ENCODE measurements at places on chromosomes 4 and X.

DNA sequence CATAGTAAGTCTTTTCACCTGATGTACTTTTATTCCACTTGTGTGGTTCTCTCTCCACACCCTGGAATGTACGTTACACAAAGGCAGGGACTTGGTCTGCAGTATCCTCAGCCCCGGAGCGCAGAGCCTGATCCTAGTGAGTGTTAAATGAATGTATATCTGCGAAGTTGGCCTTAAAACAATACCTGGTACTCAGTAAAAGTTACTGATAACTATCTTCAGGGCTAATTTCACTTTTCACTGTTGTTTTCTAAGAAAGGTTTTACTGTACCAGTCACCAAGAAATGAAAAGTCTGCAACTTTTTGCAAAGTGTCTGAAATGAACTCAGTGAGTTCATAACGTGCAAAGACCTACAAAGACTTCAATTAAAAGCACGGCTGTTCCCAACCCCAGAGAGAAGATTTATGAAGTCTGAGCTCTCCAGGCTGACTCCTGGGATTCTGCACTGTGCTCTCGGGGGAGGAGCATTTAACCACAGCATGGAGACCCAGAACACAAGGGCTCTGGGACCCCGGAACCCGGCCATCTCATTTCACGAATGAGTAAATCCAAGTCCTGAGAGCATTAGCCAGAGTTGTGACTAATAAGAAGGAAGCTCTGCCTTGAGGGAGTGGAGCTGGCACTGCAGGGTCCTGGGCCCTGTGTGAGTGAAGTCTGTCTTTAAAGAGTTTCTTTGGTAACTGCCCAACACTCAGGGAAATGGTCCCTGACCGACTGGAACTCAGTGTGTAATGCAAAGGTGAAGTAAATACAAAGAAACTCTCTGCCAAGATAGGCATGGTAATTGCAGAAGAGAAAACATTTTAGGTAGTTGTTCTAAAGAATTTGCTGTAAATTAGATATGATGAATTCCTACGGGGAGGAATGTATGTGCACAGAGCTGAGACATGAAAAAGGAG, 165.8 kb downstream of the NSUN7 start:
- no peak for DNase-seq

GRCh38 chr4:26992657-26993361, 132.2 kb downstream of the STIM2 start:
- DNase-seq = no peak

DNA sequence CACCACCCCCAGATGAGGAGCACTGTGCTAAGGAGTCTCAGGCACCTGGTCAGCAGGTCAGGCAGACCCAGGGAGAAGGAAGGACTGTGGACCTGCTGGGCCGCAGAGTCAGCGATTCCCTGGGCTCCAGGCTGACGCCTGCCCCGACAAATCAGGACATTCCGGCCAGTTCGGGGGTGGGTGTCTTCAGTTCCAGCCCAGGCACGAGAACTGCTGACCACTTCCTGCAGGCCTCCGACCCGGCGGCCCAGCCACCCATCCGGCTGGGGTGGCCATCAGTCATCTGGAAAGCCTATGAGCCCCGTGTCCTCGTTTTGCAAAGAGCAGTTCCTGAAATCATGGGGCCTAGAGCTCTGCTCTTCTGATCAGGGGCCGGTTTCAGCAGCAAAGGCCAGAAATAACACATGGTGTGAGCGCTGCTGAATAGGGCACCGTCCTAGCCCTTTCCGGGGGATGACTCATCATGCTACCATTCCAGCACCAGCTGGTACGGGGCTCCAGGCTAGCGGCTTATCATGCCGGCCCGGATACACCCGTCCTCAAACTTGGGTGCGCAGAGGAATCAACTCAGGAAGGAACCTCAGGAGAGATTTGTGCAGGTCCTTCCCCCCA, 7.8 kb upstream of the SH3TC1 start:
- no peak for DNase-seq

GRCh38 chr4:20126906-20127305, 124.8 kb upstream of the SLIT2 start:
- no peak for DNase-seq

- no peak for DNase-seq
These were observed 14.0 kb upstream of the DUSP9 start for GRCh38 chrX:153633048-153633447.

- DNase-seq = peak; percentile 3
These were observed 364.9 kb downstream of the ZNF674 start for GRCh38 chrX:46180258-46180687.

- no peak for DNase-seq
These were observed 127.8 kb downstream of the UBE2K start for GRCh38 chr4:39825741-39826231.

DNA sequence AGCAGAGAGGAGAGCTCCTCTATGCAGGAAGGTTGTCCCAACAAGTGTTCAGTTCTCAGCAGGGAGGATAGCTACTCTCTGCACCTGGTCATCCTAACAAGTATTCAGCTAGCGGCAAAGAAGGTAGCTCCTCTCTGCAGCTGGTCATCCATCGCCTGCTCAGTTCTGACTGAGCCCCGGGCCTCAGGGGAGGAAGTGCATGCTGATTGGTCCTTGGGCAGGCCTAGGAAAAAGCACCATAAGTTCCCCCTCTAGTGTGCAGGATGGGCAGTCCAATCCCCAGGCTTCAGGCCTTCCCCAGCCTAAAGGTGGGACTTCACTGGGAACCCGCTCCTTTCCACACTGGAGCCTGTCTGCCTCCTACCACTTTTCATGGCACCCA, 4.4 kb upstream of the FBXW7 start:
- DNase-seq = no peak

DNA sequence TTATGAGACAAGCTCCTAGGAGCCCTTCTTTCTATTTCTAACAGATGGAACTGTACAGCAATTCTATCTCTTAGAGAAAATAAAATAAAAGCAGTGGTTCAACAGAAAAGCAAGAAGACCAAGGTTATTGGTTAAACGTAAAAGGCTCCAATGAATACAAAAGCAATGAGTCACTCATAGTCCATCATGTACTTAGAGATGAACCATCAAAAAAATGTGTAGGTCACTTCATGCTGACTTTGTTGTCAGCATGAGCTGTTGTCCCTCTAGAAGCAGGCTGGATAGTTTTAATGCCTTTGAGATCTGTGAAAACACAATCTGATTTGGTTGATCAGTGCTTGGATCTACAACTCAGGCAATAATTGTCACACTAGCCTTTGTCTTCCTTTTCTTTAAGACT, 378.6 kb upstream of the ANXA10 start:
- DNase-seq = no peak

GRCh38 chr4:55503169-55503568, 43.5 kb downstream of the CLOCK start:
- DNase-seq = no peak

GRCh38 chr4:38757945-38758600, 24.7 kb downstream of the TLR10 start:
- DNase-seq = no peak

GRCh38 chr4:56757821-56758411, 63.6 kb downstream of the SPINK2 start:
- peak; percentile 65 for DNase-seq

DNA sequence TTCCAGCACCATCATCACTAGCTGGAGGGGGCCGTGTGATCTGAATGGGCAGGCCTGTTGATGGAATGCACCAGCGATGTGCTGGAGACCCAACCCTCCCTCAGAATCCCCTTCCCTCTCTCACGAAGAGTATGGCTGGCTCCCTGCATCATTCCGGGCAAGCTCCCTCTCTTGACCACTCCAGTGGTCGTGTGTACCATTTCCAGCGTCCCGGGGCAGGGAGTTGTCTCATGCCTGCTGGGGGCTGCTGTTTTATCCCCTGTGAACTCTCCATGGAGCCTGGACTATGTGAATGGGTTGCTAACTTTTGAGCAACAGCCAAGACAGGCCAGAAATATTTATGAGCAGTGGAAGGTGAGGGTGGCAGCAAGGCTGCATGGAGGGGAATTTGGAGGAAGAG, 8.1 kb downstream of the CSAG1 start:
- DNase-seq = no peak

- DNase-seq = no peak
These were observed 1.1 kb upstream of the SEPTIN6 start for GRCh38 chrX:119693996-119694451.
